ENCODE measurements at places on chromosomes 1 and 21. TPM values are rescaled to one million over a fixed set of nuclear protein-coding genes. Genes with fewer than 3 reads are reported as not detected.

The RAP1GAP gene
- total RNA-seq: 7.1 TPM

The FHAD1 gene
- 0.82 TPM for total RNA-seq

The SAMD11 gene
- 23.8 TPM for total RNA-seq

The PAPPA2 gene
- not detected for total RNA-seq

The INSRR gene
- total RNA-seq: not detected

The PCAT6 gene
- 1.4 TPM for total RNA-seq

The FMO5 gene
- total RNA-seq: 0.38 TPM

The PRDM15 gene
- 3.7 TPM for total RNA-seq

The SPRR1A gene
- total RNA-seq: not detected

The LCE3D gene
- total RNA-seq: 1.8 TPM

The OR2T35 gene
- total RNA-seq: not detected

The FAM167B gene
- 0.59 TPM for total RNA-seq

The KRTAP13-4 gene
- total RNA-seq: not detected

The NPPB gene
- not detected for total RNA-seq

The FCER1G gene
- total RNA-seq: not detected

The TNNT2 gene
- total RNA-seq: not detected

The CGN gene
- 1.6 TPM for total RNA-seq

The CALML6 gene
- total RNA-seq: 0.24 TPM

The ORC1 gene
- 19.3 TPM for total RNA-seq

The DNM3 gene
- 0.70 TPM for total RNA-seq

The CFHR2 gene
- total RNA-seq: not detected

The CFAP45 gene
- total RNA-seq: 0.46 TPM

The AADACL4 gene
- total RNA-seq: not detected

The ITSN1 gene
- total RNA-seq: 18.9 TPM

The CD1E gene
- not detected for total RNA-seq

The IFI44L gene
- 0.05 TPM for total RNA-seq

The SPTA1 gene
- not detected for total RNA-seq

The FCRLB gene
- 2.0 TPM for total RNA-seq
